Stimulated activated CD8-positive, alpha-beta memory T cell treated with anti-CD3 and anti-CD28 coated beads, Interleukin-15, amount 100 ng/mL, for 4 hours (primary cell): ENCODE measurements at places on chromosomes 12 and 14.
A peak's percentile ranks its signal among the peaks of the same experiment; 100 is the strongest.

DNA sequence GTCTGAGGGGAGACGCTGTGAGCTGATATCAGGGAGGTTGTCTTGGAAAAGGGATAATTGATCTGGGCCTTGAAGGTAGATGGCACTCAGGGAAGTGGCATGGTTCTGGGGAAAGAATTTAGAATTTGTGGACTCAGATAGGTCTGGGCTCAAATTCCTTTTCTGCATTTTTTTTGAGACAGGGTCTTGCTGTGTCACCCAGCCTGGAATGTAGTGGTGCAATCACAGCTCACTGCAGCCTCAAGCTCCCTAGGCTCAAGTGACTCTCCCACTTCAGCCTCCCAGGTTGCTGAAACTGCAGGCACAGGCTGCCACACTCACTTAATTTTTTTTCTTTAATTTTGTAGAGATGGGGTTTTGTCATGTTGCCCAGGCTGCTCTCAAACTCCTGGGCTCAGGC is 98.1 kb upstream of the NCOR2 start:
- no peak for DNase-seq

DNA sequence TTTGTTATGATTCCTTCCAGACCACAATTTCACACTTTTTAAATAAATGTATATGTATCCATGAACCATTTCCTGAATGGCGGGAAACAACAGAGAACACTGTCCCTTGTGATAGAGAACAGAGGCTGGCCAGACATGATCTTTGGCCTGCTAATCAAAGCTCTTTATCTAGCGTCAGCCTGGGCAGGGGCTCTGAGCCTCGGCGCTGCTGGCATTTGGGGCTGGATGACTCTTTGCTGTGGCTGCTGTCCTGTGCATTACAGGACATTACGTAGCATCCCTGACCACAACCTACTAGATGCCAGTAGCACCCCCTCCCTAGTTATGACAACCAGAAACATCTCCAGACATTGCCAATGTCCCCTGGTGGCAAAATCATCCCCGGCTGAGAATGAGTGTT is 77.7 kb downstream of the DNAH10 start:
- DNase-seq: no peak

DNA sequence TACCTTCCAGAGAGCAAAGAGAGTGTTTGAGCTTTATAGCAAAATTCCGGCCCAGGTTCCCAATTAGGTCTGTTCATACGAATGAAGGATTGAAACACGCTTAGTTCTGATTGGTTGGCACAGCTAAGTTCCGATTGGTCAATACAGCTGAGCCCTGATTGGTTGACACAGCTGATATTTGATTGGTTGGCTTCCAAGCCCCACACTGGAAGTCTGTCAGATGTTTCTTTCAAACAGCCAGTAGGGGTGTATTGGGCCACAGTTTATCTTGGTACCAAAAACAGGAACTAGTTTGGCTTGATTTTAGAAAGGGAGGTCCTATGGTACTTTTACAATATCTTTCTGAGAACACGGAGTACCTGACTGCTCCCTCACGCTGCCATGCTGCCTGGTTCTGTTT is 93.4 kb downstream of the CAND1 start:
- no peak for DNase-seq

GRCh38 chr14:78933948-78934524 is 763.9 kb downstream of the NRXN3 start:
- DNase-seq: no peak

GRCh38 chr14:70027785-70028428 is 148.7 kb downstream of the SMOC1 start:
- peak; percentile 15 for DNase-seq

DNA sequence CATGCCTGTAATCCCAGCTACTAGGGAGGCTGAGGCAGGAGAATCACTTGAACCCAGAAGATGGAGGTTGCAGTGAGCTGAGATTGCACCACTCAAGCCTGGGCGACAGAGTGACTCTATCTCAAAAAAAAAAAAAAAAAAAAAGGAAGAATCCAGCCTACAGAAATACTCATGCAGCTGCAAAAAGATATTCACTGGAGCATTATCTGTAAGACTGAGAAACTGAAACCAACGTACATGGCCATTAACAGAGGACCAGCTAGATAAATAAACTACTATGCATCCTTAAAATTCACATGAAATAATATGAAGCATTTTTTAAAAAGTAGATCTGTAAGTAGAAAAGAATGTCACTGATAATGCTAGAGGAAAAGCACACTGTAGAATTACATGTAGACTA is 3.5 kb downstream of the SLC7A7 start:
- no peak for DNase-seq
